NCI-H2171 (cell line): ENCODE measurements at places on chromosomes 11 and 22.

- DNase-seq = no peak
These were observed 127.2 kb upstream of the SLC5A12 start for GRCh38 chr11:26849036-26849435.

DNA sequence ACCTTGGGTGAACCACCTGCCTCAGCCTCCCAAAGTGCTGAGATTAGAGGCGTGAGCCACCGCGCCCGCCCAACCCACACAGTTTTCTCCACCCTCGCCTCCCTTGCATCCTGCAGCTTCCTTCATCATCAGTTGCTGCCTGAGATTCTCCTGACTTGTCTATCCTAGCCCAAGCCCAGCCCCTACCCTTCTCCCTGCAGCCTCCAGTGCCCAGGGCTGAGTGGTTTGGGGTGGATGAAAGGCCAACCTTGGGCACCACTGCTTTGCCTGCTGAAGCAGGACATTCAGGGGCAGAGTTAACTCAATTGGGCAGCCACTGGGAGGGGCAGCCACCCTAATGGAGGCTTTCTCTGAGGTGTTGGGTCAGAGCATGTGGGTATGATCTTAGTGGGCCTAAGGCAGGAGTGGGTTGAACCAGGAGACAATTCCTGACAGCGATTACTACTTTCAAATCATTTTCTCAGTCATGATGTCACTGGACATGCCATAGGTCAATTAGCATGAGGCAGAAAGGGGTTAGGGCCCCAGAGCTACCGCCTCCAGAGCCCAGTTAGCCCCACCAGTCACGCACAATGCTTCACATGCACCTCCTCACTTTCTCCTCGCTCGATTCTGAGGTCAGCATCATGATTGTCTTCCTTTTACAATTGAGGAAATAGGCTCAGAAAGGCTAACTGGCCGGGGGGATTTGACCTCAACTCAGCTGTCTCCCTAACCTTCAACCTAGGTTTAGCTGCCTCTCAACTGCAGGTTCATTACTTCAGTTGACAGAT lies 1.0 kb upstream of the FKBP2 start:
- no peak for DNase-seq

DNA sequence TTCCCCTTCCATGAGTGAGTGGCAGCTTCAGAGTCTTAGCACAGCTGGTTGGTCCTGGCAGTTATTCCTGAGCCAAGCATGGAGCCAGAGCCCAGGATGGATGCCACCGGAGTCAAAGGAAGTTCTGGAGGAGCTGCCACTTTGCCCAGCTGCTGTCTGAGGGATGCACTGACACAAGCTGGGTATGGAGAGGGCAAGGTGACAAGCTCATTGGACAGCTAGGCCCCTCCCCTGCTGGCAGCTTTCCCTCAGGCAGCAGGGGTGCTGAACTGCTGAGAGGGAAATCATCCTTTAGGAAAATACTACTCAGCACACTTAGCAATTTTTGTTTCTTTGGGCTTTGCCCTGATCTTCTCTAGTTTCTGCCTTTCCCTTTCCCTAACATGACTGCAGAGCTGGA lies 99.3 kb upstream of the SESN3 start:
- peak; percentile 40 for DNase-seq

DNA sequence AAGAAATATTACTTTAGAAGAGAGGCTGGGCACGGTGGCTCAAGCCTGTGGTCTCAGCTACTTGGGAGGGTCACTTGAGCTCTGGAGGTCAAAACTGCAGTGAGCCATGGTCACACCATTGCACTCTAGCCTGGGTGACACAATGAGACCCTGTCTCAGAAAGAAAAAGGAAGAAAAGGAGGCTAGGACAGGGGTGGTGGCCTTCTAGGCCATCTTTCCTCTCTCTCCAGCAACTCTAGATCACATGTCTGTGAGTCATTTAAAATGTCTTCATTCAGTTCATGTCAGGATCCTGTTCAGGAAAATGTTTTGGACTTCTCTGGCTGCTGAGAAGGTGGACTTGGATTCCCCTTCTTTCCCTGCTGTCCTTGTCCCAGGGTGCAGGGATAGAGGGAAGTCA lies 53.3 kb downstream of the PPFIA1 start:
- DNase-seq = no peak

- DNase-seq = no peak
These were observed 875 bp downstream of the TCP11L1 start for GRCh38 chr11:33040033-33040861.

- DNase-seq = no peak
These were observed 341.1 kb upstream of the B3GAT1 start for GRCh38 chr11:134752964-134753770.

DNA sequence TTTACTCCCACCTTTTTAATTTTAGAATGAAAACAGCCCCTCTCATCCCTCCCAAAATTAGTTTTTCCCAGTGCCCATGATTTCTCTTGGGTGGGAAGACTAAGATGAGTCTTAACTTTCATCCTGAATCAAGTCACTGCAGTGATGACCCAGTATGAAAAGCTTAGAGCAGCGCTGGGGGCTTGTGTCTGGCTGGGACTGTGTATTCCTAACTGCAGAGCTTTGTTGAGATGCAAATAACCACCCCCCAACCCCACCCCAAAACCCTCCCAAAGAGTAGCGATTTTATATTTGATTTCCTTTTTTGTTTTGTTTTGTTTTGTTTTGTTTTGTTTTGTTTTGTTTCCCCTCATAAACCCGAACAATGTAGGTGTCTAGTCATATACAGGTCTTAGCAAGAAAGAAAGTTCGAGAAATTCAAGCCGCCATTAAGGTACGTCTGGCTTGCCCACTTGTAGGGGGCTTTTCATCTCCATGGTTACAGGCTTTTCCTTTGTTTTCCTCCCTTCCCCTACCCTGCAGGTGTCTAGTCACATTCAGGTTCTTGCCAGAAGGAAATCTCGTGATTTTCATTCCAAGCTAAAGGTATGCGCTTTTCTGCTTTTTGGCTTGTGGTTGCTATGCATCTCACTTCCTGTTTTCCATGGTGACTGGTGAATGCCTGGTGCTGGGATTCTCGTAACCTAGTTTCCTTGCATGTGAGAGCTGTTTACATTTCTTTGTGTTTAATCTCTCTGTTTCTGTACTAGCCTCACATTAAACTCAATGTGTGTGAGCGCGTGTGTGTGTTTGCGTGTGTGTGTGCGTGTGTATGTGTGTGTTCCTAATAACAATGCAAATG lies 144.6 kb upstream of the RASSF10 start:
- DNase-seq = no peak

DNA sequence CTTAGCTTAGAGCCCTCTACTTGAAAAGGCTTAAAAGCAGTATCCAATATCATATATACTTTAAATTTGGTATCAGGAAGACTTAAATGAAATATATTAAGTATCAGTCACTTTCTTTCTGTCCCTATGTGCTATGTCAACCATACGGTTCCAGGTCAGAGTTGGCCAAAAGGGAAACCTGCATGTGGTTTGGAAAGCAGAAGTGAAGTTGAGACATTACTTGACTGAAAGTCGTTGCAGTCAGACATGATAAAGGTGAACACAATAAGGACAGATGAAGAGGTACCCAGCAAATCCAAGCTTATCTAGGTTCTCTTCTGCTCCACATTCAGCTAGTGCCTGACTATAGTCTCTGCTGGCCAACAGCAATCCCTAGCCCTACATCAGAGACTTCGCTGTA lies 336.8 kb downstream of the KCNA4 start:
- no peak for DNase-seq

GRCh38 chr11:516400-516799 lies 9.4 kb upstream of the RNH1 start:
- DNase-seq = no peak

DNA sequence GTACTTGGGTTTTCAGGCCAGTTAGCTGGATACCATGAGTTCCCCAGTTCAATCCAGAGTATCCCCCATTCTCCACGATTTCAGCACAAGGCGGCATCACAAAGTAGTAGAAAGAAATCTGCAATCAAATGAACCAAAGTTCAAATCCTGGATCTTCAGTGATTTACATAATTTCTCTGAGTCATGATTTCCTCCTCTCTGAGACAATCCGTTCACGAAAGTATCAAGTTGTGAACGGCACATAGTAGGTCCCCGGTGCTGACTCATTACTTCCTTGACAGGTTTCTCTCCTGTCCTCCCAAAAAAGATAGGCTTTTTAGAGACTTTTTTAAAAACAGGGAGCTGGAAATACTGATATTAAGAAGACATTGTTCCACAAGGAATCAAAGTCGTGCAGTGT lies 69.1 kb upstream of the AKIP1 start:
- no peak for DNase-seq
